ENCODE measurements at places on chromosomes 12 and 14.
A peak's percentile ranks its signal among the peaks of the same experiment; 100 is the strongest.

- no peak for DNase-seq
Observed at GRCh38 chr12:119809023-119809422, 68.1 kb downstream of the CIT start.

- DNase-seq, result no peak
Observed at GRCh38 chr12:99954724-99955123, 30.0 kb downstream of the ANKS1B start.

DNA sequence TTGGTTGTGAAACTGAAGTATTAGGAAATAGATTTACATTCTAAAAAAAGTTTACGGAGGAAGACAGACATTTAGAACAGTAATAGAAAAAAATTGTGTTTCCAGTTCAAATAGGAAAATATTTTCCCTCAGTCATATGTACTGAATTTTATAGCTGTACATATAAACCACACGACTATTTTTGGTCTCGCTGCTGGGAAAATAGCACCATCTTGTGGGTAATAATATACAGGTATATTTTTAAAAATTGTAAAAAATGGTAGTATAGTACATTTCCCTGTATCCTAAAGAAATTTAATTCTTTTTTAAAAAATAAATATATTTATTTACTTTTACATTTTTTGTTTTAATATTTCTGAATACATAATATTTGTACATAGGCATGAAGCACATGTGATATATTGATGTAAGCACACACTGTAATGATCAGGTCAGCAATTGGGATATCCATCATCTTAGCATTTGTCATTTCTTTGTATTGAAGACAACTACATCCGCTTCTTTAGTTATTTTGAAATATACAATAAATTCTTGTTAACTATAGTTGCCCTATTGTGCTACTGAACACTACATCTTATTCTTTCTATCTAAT is 168.6 kb downstream of the ALX1 start:
- DNase-seq, result no peak

DNA sequence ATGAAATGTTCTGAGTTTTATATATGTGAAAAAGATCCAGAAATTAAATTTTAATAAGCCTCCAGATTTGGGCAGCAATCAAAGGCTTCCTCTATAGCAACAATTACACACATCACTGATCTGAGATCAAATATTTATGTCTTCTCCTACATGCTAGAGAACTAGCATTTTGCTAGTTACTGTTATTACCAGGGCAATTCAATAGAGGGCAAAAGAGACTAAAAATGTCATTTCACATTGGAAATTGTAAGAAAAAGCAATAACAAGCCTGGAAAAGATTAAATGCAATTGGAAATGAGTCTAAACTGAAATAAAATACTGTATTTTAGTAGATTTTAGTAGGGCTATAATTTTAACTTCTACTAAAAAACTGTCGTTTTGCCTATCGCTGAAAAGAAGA is 32.6 kb upstream of the ANO6 start:
- DNase-seq, result no peak

GRCh38 chr12:92492995-92493394 is 209.8 kb upstream of the PLEKHG7 start:
- no peak for DNase-seq

DNA sequence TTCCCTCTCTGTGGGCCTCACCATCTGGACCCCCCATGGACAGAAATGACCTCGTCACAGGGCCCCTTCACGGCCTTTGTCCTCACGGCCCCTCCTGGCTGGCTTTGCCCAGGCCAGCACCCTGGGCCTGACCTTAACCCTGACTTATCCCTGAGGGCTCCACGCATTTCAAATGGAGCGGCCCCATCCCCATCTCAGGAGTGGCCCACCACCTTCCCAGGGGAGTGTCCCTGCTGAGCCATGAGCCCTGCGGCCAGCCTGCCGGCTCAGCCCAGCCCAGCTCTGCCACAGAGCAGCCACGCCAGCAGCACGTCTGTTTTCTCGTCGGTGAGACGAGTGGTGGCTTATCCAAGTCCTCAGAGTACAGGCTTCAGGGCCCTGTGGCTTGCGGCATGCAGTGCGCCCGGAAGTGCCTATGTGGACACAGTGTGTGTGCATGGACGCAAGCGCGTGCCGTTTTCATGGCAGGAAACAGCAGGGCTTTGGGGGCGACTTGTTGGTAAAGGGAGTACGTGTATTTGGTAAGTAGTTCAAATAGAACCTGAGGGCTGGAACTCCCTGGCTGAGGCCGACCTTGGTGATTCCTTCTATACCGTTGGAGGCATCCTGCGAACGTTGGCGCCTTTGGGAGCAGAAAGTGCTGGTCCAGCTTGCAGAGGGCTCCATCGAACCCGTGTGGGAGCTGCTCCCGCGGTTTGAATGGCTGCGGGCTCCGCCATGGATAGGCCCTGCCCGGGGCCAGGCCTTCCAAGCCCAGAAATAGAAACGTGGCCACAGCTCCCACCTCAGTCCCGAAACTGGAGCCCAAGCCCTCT is 52.1 kb downstream of the LRCOL1 start:
- DNase-seq, result peak; percentile 37

DNA sequence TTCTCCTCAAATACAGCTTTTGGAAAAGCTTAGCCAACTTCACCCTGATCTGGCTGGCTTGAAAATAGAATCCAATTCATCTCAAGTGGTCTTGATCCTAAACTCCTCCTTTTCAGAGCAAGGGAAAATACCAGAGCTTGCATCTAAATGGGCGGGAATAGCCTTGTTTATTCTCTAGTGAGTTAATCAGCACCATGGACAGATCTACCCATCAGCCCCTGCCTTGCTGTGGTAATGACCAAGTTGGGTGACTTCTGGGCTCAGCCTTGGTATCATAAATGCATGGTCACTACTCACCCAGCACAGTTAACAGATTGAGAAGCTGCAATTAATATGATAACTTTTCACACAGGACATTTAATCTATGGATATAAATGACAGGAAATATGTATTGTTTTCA is 196.6 kb downstream of the GLT1D1 start:
- DNase-seq, result no peak

- DNase-seq, result peak; percentile 53
Observed at GRCh38 chr14:87615822-87616679, 376.9 kb downstream of the GALC start.

- no peak for DNase-seq
Observed at GRCh38 chr12:104577581-104577981, 120.8 kb downstream of the CHST11 start.

GRCh38 chr12:124411953-124412645 is 117.2 kb downstream of the RFLNA start:
- no peak for DNase-seq

- no peak for DNase-seq
Observed at GRCh38 chr14:93893661-93894261, 33.4 kb upstream of the FAM181A start.

GRCh38 chr12:20487519-20487918 is 119.2 kb downstream of the PDE3A start:
- no peak for DNase-seq

- peak; percentile 77 for DNase-seq
Observed at GRCh38 chr12:114662512-114663177, 21.3 kb downstream of the TBX3 start.

DNA sequence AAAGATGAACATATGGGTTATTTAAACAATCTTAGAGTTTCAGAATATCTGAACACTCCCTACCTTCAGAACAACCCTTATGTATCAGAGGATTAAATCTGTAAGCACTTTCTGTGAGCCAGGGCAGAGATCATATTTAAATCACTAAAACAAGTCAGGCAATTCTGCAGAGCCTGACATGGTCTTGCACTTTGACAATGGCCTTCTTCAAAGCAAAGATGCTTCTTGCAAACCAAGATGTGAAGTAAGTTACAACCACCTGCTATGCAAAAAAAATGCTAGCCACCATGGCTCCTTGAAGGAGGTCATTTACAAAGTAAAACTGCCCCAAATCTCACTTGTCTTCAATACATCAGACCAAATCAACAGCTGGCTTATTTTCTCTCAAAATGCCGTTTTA is 3.2 kb downstream of the PPP1CC start:
- DNase-seq, result no peak

GRCh38 chr14:22418631-22419030 is 170.4 kb downstream of the DAD1 start:
- DNase-seq, result no peak

DNA sequence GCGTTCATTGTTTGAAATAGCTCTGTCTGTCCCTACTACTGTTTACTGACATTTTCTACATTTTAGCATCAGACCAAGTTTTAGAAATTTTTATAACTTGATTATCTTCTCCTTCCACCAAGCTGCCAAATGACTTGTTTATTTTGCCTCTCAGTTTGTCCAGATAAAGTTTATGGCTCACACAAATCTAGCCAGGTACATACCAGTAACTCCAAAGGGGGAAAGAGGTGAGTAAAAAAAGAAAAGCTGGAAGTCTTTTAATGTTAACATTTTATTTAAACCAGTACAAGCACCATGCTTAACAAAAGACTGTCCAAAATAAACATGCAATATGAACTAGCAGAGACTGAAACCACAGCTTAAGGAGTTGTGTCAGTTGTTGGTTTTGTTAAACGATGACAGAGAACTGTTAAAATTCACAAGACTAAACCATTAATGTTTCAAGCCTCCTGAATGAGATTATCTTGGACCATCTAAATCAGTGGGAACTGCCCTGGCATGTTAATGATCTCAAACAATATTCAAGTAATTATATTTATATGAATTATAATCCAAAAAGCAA is 14.5 kb downstream of the GMFB start:
- DNase-seq, result no peak

DNA sequence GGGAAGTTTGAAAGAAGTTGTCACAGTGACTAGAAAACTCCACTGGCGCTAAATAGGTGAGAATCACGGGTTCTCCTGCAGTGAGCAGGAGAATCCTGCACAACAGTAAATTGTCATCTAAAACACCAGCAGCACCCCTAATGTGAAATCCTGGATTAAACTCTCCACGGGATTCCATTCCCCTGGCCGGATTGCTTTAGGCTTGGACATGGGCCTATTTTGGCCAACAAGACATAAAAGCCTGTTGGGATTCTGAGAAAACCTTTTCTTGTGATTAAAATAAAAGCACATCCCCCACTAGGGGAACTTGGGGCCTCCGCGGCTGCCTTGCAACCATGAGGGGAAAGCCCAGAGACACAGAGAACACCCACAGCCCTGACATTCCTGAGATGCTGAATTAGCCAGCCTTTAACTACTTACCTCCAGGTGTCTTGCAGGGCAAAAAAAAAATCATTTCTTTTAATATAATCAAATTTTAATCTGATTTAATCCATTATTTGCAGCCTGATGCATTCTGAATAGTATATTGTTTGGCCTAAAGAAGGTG is 21.0 kb upstream of the TSPAN11 start:
- no peak for DNase-seq

DNA sequence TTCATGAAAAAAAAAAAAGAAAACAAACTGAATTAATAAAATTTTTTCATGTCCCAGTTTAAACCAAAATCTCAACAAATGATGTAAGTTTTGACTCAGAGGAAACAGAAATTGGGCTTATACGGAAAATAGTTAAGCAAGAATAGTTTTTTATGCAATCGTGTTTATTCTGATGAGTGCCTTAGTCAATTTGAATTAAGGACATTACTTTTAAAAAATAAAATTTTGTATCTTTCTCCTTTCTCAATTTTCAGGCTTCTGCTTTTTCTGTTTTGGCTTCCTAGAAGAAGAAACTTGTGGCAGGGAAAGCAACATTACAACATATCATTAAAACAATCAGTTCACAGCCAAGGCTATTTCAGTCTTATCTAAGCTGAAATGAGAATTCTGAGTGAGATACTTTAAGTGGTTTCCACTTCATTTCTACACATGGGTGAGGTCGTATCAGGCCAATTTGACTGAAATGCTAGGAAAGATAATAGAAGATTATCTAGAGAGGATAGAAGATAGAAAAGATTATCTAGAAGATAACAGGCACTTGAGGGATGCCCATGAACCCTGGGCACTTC is 52.4 kb downstream of the BCL2L14 start:
- DNase-seq, result no peak

DNA sequence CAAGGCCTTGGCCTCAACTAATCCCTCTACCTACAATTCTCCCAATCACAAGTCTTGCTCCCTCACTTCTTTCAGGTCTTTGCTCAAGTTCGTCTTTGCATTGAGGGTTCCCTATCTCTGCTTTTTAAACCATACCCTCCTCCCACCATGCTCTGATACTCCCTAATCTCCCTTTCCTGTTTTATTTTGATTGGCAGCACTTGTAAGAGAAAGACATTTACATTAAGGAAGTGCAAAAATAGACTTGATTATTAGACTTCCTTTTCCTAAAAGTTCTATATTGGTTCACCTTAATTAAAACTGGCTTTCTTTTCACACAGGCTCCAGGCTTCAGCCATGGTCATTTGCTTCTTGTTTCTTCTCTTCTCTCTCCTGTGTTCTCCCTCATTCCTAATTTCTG is 18.3 kb upstream of the WIF1 start:
- DNase-seq, result no peak

DNA sequence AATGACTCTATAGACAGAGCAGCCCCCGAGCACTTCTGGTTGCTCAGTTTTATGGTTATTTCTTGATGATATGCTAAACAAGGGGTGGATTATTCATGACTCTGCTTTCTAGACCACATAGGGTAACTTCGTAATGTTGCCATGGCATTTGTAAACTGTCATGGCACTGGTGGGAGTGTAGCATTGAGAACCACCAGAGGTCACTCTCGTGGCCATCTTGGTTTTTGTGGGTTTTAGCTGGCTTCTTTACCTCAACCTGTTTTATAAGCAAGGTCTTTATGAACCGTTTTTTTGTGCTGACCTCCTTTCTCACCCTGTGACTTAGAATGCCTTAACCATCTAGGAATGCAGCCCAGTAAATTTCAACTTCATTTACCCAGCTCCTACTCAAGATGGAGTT is 1036.2 kb upstream of the FLRT2 start:
- no peak for DNase-seq

DNA sequence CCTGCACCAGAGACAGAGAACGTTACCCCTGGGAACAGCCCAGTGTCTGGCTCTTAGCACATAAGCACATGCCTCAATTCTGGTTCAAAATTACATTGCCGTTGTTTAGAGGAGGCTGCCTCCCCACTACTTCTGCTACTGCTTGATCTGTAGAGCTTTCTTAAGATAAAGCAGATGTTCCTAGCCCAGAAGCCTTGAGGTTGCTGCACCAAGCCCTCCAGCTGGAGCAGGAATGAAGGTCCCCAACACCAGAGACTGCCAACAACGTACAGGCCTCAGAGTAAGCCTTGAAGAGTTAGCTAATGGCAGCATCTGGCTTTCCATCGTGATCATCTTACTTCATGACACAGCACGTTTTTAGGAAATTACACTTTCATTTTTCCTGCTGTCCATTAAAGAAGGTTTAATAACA is 34.7 kb upstream of the AMIGO2 start:
- no peak for DNase-seq

DNA sequence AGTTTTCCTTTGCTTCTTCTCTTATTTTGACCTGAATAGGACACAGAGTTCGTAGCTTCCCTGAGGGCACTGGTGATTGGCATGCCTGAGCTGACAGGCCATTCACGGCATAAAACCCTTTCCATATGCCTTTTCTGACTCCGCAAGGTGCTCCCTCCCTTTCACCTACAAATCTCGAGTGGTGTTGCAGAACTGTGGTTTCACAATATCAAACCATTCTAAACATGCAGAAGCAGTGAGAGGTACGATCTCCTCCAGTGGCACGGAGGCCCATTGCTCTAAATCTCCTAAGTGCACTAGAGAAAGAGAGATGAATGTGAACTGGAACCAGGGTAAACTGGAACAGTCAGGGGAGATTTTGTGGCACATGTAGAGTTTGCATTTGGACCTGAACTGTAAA is 23.9 kb downstream of the CLSTN3 start:
- no peak for DNase-seq

GRCh38 chr12:3161861-3162260 is 84.7 kb downstream of the TSPAN9 start:
- no peak for DNase-seq
